Fibroblast of pulmonary artery (primary cell): ENCODE measurements at places on chromosomes 12 and 14.
A peak's percentile ranks its signal among the peaks of the same experiment; 100 is the strongest.

GRCh38 chr14:84036840-84037239 is 1493.1 kb upstream of the FLRT2 start:
- peak; percentile 67 for DNase-seq

- no peak for DNase-seq
Measured at GRCh38 chr14:104361921-104362681, 217.5 kb upstream of the C14orf180 start.

DNA sequence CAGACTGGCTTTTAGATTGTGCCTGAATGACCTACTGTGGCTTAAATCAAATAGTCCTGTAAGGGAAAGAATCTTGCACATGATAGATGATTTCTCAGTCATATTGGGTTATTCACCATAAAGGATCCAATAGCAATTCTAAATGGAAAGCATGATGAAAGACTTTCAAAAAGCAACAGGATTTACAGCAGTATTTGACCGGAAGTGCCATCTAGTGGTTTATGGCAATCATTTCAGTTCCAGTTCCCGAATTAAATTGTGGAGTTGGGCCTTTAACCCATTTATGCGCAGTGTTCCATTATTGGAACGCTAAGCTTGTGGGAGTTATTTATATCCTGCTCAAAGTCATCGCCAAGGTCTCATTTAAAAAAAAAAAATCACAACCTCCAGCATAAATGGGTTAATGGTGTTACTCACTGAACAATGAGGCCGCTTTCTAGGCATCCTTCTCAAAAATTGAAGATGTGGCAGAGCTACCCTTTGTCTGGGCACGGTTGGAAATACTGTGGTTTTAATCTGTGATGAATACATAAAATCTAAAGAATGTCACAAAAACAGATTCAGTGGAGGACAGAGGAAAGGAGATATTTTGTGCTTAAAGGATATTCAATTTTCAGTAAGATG is 60.8 kb upstream of the REP15 start:
- peak; percentile 78 for DNase-seq

- no peak for DNase-seq
Measured at GRCh38 chr12:2675776-2676175, 119.0 kb upstream of the FKBP4 start.

GRCh38 chr14:29442696-29443095 is 485.0 kb downstream of the PRKD1 start:
- DNase-seq, result peak; percentile 65

DNA sequence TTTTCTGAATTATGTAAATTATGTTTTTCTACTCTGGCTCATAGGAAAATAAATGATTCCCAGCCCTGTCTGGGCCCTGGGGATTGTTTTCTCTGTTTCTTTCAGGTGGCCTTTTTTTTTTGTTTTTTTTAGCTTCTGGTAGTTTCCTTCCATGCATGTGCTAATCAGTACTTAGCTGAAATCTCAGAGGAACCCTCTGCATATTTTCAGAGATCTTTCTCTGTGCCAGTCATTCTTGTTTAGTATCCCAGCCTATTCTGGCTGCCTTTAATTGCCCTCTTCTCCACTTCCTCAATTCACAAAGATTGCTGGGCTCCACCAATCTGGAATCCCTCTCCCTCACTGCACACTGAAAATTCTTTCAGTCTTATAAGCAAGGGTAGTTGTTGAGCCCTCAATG is 46.9 kb downstream of the CNOT2 start:
- DNase-seq, result no peak

DNA sequence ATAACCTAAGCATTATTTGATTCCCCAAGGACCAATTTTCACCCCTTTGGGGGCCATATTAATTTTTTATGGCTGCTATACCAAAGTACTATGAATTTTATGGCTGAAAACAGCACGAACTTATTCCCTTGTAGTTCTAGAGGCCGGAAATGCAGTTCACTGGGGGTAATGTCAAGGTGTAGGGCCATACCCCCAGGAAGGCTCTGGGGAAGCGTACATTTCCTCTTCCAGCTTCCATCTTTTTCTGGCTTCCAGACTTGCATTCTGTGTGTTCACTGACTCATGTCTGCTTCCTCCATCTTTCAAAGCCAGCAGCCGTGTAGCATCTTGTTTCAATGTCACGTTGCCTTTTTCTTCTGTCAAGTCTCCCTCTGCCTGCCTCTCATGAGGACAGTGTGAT is 133.5 kb downstream of the BICD1 start:
- no peak for DNase-seq

GRCh38 chr12:120132054-120132836 is 15.7 kb upstream of the RAB35 start:
- DNase-seq, result no peak

- no peak for DNase-seq
Measured at GRCh38 chr12:132804426-132804861, 24.2 kb downstream of the GOLGA3 start.

DNA sequence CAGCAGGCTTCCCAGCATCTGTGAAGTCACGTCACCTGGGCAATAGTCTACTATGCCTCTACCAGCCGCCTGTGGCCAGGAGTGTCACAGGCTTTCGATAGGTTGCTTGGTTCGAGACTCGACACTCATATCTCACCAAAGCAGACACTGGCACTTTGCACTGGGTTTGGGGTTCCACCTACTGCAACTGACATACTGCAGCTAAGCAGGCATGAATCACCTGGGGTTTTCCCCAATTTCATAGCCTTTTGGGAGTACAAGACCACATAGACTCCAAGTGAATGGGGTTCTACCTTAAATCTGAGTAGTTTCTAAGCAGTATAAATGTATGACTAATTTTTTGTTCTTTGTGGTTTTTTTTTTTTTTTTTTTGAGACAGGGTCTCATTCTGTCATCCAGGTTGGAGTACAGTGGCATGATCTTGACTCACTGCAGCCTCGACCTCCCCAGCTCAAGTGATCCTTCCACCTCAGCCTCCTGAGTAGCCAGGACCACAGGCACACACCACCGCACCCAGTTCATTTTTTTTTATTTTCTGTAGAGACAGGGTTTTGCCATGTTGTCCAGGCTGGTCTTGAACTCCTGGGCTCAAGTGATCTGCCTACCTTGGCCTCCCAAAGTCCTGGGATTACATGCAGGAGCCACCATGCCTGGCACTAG is 32.1 kb downstream of the DMAC2L start:
- no peak for DNase-seq

DNA sequence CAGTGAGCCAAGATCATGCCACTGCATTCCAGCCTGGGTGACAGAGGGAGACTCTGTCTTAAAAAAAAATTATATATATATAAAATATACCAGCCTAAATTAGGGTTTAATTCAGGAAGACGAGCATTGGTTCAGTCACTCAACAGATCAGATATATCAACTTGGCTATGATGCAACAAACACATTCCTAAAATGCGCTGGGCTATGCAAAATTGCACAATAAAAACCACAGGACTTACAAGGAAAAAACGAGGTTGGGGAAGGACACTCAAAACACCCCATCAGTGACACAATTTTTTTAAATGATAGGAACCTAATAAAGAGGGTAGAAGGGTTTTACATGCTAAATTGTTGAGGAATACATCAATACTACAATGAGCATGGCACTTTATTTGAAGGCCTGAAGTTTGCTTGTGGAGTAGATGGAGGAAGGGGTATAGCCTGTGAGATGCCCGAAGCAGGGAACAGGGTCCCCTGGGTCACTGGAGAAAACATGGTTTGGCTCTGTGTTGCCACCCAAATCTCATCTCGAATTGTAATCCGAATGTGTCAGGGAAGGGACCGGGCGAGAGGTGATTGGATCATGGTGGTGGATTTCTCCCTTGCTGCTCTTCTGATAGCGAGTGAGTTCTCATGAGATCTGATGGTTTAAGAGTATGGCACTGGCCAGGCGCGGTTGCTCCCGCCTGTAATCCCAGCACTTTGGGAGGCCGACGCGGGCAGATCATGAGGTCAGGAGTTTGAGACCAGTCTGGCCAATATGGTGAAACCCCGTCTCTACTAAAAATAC is 71.2 kb downstream of the TNFAIP2 start:
- peak; percentile 76 for DNase-seq

DNA sequence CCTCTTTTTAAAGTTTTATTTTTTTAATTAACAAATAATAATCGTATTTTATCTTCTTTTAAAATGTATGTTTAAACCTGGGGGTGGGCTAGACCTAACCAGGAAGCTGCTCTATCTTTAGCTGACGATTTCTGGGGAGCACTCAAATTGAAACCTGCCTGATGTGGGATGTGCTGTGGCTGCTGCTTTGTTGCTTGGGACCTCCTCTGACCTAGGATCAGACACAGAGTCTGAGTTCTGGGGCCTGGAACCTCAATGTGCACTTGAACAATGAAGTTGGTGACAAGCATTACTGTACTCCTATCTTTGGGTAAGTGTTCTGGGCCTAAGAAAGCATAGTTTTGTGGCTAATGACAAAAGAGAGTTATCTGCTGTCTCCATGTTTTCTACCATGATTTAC is 386.7 kb downstream of the DAD1 start:
- no peak for DNase-seq

GRCh38 chr12:3342051-3342450 is 149.0 kb upstream of the PRMT8 start:
- peak; percentile 45 for DNase-seq

DNA sequence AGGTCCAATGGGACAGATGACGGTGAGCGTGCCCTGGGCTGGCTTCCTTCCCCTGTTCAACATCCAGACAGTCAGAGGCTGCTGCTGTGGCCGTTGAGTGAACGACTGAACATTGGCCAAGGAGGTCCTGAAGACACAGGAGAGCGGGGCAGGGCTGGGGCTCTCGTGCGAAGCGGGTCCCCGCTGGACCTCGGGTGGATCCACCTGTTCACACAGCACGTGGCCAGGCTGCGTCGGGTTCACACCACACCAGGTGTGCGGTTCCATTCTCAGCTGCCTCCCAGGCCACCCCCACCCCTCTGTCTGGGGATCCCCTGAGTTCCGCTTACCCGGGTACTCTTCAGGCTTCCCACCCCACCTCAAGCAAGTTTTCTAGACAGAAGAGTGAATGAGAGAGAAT is 199.1 kb upstream of the PRMT8 start:
- no peak for DNase-seq
